ENCODE measurements at places on chromosomes 16 and 17.

GRCh38 chr17:12789481-12790248, at the start of gene ARHGAP44:
Gene ARHGAP44 (plus strand): TSS chr17:12789498. CDS start chr17:12789839, 341 bp downstream.
- no peak for DNase-seq

DNA sequence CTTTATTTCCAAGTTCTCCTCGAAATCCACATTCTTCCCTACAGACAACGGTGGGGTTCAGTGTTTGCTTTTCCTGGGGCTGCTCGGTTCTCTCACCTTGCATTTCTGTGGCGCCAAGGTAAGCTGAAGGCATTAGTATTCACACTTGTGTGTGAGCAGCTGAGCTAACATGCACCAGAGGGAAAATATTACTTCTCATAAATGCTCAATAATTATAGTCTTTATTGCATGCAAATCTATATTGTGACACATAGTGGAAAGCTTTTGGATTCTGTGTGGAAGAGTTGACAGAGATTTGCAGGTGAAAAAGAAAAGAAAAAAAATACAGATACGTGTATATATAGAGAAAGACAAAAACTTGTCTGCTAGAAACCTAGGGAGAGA, 411.8 kb downstream of the MAF start:
- DNase-seq: no peak

DNA sequence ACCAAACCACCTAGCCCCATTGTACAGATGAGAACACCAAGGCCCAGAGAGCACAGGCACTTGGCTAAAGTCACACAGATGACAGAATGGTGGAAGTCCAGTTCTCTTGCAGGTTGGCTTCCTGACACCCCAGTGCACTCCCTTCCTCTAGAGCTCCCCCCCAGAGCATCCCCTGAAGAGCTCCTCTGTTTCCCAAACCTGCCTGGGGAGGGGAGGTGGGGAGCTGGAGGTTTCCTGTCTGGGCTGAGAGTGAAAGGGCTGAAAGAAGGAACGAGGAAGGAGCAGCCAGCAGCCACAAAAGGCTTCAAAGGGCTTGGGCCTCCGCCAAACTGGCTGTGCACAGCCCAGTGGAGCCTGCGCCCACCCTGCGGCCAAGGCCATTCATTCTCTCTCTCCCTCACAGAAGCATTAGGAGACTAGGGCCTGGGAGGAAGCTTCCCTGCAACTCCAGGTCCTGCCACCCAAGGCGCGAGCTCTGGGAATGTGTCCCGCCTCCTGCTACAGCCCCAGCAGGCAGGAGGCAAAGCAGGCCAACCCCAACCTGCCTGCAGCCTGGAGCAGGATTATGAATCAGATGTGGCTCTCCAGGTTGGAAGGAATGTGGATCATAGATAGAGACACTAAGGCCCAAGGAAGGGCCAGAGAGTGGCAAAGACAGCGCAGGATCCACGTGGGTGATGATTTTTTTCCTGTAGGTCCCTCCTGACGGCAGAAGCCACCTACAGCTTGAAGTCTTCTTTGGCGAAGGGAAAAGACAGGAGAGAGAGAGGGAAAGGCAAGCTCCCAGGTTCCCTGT, 913 bp downstream of the SLC13A5 start:
- no peak for DNase-seq

- DNase-seq: no peak
These were observed 129.0 kb downstream of the KATNIP start for GRCh38 chr16:27678955-27679354.

DNA sequence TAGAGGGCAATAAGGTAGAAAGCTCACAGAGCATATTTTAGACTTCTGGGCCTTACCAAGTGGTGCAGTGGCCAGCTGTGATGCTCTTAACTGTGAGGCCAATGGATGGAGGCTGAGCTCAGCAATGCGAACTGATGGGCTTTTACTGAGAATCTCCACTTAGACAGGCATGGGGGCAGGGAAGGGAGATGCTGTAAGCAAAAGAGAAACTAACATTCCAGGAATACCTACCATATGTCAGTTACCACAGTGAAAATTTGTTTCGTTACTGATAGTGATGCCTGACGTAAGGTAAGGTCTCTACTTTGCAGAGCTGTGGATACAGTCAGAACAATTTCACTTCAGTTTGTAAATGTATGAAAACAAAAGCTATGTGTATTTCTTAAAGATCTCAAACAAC, 250.6 kb upstream of the ZFHX3 start:
- no peak for DNase-seq

GRCh38 chr16:22313876-22314470, 16.8 kb downstream of the POLR3E start:
- no peak for DNase-seq

GRCh38 chr17:66272811-66273585, 29.4 kb upstream of the PRKCA start:
- no peak for DNase-seq

DNA sequence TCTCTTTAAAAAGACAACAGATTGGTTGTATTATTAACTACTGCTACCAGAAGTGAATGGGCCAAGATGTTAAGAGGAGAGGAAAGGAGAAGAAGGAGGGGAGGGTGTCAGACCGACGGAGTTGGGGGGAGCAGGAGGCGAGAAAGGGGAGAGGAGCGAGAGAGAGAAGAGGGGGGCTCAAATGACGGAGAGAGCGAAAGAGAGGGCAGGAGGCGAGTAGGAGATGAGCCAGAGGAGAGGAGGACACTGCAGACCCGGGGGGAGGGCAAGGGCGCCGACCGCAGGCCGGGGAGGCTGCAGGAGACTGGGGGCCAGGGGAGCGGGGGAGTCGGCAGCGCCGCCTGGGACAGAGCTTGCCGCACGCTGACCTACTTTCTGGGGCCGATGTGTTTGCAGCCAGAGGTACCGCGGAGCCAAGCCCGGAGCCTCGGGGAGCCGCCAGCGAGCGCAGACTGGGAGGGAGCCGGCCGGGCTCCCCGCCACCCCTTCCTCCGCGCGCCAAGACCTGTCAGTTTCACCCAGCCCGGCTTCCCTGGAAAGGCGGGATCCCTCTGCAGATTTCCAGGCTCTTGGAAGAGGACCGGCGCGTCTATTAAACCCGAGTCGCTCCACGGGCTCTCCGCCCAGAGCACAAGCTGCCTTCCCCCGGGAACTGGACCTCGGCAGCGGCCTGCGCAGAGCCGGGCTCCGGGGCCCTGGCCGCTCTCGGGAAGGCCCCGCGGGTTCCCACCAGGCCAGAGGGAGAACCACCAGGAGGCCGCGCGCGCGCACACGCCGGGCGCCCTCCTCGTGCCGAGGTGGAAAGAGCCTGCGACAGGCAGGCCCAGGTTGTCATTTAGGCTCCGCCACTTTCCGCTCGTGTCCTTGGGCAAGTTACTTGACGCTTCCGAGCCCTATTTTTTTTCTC, 74.6 kb downstream of the CMC2 start:
- no peak for DNase-seq

DNA sequence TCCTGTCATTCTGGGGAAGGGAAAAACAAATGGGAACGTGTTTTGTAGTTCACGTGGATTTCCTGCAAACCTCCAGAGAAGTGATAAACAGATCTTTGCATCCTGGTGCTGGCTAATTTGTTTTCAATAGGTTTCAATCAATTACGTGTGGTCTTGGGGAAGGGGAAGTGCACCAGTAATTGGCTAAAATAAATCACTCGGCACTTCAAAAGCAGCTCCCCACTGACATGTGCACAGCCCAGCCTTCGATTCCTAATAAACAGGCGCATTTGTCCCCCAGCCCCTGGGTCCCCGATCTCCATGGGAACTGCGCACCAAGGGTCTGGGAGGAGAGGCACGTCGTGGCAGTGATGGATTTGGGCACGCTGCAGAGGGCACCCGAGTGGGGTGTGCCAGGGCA, 112.9 kb upstream of the GSE1 start:
- no peak for DNase-seq

- no peak for DNase-seq
These were observed 18.4 kb downstream of the NPIPA1 start for GRCh38 chr16:14955546-14956231.

- no peak for DNase-seq
These were observed 132.9 kb upstream of the XYLT1 start for GRCh38 chr16:17603626-17604025.

DNA sequence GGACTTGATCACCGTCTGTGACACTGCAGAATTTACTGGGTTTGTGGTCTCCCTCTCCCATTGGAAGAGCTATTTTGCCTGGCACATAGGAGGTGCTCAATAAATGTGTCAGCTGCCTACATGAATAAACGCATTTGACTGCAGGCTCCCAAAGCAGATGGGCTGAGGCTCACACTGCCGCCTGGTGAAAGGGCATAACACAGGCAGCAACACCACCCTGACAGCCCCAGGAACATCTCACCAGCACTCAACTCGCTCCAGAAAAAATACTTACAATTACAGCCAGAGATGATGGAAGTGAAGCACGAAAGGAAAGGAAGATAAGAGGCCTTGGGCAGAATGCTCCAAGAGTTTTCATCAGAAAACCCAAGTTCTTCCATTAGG, 73.9 kb downstream of the RPH3AL start:
- no peak for DNase-seq

GRCh38 chr17:50162466-50163254, 3.1 kb upstream of the SGCA start:
- no peak for DNase-seq

DNA sequence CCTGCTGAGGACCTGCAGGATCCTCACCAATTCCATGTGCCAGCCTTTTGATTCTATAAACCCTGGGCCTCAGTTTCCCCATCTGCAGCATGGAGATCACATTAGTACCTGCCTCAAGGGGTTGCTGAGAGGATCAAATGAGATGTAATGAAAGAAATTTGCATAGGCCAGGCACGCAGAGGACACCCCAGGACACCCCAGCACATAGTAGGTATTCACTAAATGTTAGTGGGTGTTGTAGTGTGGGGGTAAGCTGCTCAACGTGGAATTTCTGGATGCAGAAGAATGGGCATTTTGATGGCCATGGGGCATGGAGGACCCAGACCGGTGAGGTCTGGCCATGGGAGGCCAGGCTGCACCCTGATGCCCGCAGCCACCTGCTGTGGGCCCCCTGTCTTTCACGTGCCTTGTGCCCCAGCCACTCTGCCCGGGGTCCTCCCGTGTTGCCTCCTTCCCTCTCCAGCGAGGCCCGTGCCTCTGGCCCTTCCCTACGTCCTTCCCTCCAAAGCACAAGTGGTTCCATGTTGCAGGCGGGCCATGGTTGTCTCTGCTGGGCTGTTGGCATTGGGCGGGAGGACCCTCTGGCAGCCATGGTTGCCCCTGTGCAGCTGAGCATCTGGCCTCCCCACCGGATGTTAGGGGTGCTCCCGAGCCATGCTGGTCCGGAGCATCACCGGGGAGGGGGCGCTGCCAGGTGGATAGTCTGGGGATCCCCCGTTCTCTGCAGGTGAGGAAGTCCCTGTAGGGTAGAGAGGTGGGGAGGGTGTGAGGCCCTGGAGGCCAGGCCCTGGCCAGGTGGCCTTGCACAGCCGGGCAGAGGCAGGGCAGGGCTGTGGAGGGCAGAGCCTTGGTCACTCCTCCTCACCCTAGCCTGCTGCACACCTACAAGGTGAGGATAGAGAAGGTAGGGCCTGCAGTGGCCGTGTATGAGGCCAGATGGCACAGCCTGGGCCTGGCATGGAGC, 8.6 kb downstream of the MAP2K3 start:
- no peak for DNase-seq

DNA sequence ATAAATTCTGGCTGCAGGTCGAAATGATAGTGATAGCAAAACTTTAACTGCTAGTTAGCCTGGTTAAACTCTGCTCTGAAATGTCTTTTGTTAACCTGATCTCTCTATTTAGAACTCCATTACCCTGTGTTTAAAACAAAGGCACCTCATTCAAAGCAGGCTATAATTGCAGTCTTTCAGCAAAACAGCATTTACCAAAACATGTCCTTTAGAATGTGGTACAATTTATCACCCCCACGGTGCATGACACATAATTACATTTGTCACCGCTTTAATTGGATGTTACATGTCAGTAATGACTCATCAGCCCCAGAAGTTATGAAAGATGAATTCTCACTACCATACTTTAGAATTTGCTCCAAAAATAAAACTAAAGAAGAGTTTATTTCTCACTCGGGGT, 295.4 kb downstream of the TOX3 start:
- DNase-seq: no peak

GRCh38 chr16:75265911-75266701, 14.7 kb upstream of the BCAR1 start:
- DNase-seq: no peak

DNA sequence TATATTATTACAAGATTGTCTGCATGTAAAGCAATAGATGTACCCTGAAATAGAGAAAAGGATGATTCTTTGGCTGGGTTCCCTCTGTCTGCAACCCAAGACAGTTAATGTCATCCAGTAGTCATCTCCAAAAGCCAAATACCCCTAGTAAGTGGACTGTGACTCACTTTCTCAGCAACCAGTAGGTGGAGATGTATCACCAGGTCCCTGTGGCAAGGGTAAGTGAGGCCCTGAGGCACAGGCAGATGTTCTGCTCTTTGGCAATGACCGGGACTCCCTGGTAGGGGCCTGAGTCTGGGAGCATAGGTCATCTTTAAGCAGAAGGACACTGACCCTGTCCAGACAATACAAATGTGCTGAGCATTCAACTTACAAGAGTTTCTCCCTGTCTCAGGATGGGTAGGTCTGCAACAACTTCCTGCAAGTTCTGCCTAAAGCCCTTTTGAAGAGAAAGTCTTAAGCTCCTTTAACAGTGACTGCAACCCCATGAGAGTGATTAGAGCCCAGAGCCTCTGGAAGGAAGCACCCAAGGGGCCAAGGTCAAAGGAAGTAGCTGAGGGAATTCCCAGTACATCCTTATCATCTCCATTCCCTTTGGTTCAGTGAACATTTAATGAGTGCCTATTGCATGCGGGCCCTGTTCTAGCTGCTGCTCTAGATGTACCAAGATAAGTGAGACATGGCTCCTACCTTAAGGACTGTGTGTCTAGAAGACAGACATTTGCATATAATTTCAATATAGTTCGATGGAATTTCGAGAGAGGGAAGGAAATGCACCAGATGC, 31.9 kb downstream of the PMP22 start:
- no peak for DNase-seq

Measured in T-cell (primary cell).